ENCODE measurements at places on chromosomes 12 and 14.
A peak's percentile ranks its signal among the peaks of the same experiment; 100 is the strongest.

- DNase-seq, result no peak
Observed at GRCh38 chr14:92397150-92397952, 74.4 kb downstream of the SLC24A4 start.

- DNase-seq, result no peak
Observed at GRCh38 chr12:82694970-82695369, 8.3 kb downstream of the TMTC2 start.

DNA sequence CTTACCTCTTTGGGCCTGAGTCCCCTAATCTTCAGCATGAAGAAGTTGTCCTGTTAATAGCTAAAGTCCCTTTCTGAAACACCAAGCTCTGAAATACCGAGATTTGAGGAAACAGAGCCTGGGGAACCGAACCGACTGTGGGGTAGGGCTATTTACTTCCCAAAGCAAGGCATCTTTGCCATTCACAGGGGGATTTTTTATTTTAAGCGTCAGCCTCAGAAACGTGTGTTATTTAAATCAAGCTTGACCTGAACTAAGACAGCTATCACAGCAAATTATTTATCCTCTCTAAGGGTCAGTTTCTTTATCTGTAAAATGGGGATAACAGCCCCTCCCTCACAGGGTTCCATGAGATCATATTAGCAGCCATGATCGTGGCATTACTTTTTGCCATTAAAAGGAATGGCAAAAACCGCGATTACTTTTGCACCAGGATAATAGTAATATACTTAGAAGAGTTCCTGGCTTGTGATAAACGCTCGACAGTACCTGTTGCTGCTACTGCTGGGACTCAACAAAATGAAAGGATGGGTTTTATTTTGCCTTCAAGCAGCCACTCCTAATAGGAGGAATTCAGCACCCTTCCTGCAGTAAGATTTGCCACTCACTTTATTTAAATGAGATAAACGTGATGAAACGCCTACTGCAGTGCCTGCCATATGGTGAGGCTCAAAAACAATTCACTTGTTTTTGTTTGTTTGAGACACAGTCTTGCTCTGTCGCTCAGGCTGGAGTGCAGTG, 1.3 kb upstream of the CORO1C start:
- DNase-seq, result no peak

DNA sequence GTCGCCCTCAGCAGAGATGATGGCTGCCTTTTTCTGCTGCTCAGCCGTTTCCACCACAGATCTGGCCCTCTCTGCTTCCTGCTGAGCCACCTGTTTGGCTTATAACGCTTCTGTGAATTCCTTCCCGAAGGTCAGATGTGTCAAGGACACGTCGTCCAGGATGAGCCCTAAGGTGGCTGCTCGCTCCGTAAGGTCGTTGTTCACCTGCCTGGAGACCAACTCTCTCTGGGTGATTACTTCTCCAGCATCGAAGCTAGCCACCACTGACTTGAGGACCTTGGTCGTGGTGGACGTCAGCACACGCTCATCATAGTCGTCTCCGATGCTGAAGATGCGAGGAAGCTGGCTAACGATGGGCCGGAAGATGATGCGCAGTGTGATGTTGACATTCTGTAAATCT, 11.7 kb upstream of the ASB8 start:
- no peak for DNase-seq

DNA sequence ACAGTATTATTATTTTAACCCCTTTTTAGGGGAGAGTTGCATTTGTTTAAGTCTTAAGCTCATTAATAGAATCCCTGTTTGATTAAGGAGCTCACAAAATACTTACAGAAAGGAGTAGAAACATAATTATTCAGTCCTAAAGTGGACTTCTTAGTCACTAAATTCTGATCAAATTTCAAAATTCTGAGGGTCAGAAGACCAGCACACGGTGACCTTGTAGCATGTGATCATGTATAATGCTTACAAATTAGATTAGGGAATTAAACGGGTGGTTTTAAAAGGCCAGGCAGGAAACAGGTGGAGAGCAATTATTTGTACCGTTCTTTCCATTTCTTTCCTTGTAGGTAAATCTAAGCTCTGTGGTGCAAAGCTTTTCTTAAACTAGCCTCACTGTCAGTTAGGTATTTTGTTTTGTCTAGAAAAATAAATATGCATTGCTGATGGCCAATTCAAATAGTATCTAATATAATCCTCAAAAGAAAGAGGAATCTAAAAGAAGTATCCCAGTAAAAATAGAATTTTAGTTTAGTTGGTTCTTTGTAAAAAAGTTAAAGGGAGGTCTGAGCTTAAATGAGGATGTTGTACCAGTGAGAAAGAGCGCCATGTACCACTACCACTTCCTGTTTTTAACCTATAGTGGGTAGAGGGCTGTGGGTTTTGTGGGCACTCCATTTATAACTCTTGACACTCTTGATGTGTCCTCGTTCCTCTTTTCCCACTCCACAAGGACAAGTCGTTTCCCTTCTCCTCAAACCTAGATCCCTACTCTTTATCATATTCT, 51.1 kb downstream of the SLC38A1 start:
- DNase-seq, result peak; percentile 51

DNA sequence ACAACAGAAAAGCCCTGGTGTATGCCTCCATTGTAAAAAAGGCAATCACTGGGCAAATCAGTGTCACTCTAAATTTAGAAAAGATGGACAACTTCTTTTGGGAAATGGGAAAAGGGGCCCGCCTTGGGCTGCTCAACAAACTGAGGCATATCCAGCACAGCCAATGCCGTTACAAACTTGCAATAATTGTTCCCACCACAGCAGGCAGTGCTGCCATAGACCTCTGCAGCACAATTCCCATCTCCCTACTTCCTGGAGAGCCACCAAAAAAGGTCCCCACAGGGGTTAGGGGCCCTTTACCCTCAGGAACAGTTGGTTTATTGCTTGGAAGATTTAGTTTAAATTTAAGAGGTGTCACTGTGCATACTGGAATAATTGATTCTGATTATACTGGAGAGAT, 16.4 kb upstream of the OR8S1 start:
- no peak for DNase-seq

- DNase-seq, result no peak
Observed at GRCh38 chr12:98559666-98560065, 33.8 kb upstream of the SLC25A3 start.

DNA sequence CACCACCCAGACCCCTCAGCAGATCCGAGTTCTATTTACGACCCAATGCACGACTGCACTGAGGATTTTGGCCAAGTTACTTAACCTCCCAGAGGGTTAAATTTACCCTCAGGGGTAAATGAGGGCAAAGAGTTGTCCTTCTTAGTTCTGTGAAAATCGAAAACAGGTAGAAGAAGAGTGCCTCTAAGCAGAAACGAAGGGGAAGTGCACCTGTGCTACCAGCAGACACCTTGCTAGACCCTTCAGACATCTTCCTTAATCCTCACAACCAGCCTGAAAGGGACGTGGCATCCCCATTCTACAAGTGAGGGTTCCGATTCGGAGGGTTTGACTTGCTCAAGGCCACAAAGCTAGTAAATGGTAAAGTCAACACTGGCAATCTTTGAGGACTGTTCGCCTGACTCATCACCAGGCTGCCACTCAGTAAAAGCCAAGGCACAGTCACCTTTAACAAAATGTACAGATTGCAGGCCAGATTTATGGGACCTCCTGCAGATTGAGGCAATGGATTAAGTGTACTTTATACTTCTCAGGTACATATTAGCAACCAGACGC, 1.6 kb downstream of the GSG1 start:
- peak; percentile 22 for DNase-seq

- DNase-seq, result no peak
Observed at GRCh38 chr12:32379213-32379612, 20.1 kb upstream of the FGD4 start.

DNA sequence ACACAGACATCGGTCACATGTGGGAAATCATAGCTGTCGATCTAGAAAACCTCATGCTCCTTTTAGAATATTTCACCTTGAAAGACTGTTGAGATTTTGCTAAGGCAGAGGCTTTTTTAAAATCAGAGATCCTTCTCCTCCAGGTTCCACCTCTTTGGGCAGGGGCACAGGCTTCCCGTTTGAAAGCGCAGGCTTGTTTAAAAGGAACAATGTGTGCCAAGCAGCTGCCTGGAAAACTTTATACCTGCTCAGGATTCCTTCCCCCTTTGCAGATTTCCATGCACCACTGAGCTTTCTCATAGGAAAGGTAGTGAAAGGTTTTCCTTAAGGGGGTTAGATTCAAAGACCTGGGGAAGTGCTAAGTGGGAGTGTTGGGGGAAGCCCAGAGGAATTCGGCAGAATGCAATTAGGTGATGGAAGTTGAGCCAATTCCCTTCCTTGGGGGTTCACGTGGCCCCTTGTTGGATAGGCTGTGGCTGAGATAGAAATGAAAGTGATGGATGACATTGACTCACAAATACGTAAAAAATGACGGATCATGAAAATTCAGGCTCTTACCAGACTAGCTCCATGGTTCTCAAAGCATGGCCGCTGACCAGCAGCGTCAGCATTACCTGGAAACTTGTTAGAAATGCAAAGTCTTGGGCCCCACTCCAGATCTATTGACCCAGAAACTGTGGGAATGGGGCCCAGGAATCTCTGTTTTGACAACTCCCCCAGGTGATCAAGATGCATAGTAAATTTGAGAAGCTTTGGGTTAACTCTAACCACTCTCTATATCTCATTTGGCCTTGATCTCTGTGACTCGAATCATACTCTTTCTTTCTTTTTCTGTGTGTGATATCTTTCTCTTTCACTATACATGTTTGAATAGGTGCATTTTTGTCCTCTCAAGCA, 281.4 kb upstream of the FKBP4 start:
- DNase-seq, result no peak

DNA sequence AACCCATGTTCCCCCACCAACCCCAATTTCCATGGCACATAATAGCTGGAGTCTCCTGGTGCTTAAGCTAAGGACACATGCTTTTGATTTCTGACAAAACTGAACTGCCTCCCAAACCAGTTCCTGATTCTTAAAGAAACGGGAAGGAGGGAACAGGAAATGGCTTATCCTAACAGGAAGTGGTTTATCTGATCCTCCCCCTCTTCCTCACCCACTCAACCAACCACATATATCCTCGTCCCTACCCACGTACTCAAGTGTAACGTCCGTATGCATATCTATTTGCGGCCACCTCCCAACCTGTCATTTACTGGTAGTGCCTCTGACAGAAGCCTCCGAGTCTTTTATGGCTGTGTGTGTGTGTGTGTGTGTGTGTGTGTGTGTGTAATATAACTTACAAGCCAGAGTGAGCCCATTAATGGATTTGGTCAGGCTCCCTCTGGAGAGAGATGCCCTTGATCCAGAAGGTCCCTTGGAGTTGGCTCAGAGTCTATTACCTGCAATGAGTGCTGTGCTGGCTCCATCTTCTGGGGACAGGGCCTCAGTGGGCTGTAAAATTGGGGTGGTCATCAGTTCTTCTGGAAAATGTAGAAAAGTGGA, 7.7 kb downstream of the DAZAP2 start:
- DNase-seq, result no peak

DNA sequence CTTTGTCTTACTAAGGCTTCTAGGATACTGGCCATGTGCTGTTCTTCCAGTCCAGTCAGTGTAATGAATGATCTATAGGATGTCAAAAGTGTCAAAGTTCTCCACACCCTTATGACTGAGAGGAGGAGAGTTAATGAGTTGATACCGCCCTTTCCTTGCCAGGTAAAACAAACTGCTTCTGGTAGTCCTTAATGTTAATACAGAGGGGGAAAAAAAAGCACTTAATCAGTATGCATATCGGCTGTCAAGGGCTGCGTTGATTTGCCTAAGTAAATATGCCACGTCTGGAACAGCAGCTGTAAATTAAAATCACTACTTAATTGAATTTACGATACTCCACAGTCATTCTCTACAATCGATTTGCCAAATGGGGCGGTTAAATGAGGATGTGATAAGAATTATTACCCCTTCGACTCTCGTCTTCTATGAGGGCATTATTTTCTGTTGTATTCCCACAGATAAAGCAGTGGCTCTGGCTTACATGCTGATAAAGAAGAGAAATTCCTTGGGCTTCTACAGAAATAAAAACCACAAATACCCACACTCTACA, 416.0 kb downstream of the KCNH5 start:
- DNase-seq, result no peak

GRCh38 chr12:10732066-10732465, 8.9 kb upstream of the YBX3 start:
- no peak for DNase-seq

DNA sequence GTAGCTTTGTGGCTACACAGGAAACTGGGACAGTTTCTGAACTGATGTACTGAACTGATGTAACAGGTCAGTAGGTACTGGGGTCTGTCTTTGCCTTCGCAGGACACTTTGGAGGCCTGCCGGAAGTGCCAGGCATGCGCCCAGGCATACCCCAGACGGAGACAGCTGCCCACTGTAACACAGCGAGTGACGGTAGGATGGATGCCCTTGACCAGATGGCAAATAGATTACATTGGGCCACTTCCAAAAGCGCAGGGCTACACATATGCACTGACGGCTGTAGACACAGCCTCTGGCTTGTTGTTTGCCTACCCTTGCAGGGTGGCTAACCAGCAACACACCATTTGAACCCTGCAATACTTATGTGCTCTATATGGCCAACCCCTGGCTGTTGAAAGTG, 94.1 kb upstream of the TMPO start:
- DNase-seq, result no peak

- no peak for DNase-seq
Observed at GRCh38 chr14:60723116-60723906, 840 bp downstream of the SIX4 start.

- no peak for DNase-seq
Observed at GRCh38 chr14:64968651-64969050, 3.5 kb downstream of the RAB15 start.

DNA sequence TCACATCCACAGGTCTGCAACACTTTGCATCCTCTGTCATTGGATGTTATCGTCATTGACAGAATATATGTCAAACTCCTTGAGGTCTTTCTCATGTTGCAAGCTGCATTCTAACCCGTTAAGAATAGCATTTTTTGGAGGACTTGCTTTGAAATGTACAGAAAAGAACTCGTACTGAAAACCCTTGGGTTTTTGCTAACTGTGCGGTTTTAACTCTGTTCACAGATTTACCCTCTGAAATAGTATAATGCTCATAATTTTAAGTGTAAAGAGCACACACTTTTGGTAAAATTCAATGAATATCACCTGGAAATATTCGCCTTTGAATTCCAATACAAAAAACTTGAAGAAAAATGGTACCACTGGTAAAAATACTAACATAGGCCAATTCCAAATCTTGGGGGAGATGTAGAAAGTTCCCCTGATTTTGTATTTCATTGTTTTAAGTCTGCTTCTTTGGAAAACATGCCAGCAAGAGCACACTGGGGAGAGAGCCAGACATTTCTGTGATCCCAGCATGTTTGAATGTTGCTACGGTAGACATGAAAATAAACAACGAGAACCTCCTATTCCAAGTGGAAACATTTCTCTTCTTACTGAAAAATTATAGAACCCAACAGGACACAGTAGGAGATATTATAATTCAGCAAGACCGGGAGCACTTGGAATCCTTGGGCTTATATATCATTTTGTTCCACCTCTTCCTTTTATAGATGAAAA, 446.0 kb downstream of the AEBP2 start:
- no peak for DNase-seq

GRCh38 chr12:31301311-31301710, 24.6 kb downstream of the SINHCAF start:
- DNase-seq, result no peak

DNA sequence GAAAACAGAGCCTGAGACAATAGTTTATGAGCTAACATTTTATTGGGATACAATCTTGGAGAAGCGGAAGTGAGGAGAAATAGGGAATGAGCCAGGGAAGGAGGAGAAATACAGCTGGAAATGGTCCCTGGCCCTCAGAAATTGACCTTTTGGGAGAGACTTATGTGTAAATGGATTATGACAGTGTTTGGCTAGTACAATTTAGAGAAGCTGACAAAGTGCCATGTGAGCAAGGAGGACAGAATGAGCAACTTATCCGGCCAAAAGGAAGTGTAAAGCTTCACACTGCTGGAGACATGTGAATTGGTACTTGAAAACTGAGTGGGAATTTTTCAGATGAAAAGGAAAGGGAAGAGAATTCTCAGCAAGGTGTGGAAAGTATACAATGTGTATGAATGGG, 2.9 kb downstream of the GLIPR1 start:
- no peak for DNase-seq

Measured in T-helper 1 cell (primary cell).